Right forelimb (tissue), 1 donor: ENCODE measurements at places on chromosomes 5 and 9.
A peak's percentile ranks its signal among the peaks of the same experiment; 100 is the strongest.

DNA sequence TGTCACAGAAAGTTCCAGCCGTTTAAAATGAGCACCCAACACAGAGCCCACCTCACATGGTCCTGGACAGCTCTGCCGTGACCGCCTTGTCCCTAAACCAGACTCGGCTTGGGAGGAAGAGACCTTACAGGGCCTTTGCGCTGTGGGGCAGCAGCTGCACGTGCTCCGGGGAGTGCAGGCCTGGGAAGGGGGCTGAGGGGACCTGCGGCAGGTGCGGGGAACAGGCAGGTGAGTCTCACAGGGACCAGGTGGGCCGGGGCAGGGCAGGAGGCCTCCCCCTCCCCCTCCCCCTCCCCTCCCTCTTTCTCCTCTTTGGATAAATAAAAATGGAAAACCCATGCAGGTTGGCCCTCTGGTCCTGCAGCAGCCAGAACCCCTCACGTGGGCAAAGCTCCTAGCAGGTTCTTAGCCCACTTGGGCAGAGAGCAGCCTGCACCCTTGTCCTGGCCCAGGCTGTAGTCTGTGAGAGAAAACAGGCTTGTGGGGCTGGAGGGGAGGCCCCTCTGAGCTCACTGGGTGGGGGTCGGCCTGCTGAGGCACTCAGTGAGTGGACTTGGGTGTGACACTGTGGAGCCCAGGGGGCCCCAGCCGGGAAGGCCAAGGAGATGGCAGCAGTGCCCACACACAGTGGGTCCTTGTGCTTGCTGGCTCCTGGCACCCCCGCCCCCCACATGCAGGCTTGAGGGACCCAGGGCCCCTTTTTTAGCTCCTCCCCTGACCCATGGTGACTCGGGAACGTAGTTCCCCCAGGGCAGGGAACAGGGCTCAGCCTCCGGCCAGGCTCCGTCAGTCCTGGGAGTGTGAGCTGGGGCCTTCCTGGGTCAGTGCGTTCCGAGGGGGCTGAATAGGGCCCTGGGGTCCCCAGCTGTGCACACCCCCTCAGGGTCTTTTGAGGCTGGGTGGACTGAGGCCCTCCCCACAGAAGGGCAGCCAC, 40.0 kb upstream of the CACNA1B start:
- DNase-seq = no peak

DNA sequence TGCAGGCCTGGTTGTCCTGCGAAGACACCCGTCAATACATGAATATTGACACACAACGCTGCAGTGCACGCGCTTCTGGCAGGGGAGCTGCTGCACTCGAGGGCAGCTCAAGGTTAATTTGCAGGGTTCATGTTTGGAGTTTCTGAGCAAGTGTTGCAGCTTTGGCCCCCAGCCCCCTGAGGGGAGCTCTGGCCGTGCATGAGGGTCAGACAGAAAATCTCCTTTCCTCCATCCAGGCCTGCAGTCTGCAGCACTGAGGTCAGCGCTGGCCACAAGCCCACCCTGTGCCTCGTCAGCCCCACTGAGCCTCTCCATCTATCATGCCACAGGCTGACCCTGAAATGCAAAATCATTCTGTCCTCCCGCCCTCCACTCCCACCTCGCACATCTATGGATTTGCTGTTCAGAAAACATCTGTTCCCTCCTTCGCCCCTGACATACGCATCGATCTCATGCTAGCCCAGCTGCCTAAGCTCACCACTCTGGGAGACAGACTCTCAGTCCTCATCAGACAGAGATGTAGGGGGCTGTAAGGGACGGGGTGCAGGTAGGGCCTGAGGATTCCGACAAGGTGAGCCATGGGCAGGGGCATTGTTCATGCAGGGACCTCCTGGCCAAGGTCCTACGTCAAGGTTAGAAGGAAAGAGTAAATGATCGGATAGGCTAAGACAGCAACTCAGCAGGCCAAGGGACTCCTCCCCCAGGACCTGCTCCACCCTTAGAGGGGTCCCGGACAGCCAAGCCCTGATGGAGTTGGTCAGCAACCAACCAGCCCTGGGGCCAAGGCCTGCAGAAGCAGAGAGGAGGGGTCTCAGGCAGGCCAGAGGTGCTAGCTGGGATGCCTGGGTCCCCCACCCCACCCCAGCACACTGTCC, 125.1 kb downstream of the KCNIP1 start:
- no peak for DNase-seq

DNA sequence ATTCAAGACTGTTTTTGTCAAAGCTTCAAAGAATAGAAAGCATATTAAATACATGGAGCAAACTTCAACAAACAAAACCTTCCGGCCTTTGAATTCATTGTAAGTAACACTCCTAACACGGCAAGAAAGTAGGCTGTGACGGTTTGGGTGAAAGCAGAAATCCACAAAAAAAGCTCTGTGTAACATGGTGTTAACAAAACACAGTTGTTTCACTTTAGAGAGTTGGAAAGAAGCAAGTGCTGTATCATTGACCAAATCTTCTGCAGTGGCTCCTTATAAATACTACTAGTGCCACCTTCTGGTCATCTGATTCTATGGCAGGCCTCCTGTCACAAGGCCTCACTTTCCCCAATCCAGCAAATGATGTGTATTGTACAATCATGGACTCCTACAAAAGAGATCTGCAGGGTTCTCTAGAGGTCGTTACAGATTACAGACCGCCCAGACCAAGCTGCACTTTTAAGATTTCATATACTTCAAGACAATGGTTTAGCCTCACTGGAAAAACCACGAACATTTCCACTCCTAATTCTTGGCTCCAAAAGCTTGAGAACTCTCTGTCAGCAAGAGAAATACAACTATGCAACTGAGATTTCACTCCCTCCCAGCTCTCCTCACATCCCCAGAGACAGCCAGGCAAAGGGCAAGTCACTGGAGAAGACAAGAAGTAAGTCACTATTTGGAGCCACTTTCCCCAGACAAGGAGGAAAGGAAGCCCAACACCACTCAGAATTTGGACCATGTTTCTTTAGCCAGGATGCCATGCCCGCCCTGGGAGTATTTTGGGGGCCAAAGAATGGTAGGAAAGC, 196.2 kb downstream of the DTWD2 start:
- peak; percentile 51 for DNase-seq

GRCh38 chr5:90173299-90174030, 236.1 kb downstream of the CETN3 start:
- DNase-seq = no peak

- no peak for DNase-seq
Measured at GRCh38 chr9:136793086-136793946, 2.2 kb downstream of the TMEM141 start.

- DNase-seq = no peak
Measured at GRCh38 chr9:660227-660626, 181.3 kb upstream of the DMRT1 start.

- no peak for DNase-seq
Measured at GRCh38 chr9:78004478-78005229, 27.0 kb downstream of the GNAQ start.

DNA sequence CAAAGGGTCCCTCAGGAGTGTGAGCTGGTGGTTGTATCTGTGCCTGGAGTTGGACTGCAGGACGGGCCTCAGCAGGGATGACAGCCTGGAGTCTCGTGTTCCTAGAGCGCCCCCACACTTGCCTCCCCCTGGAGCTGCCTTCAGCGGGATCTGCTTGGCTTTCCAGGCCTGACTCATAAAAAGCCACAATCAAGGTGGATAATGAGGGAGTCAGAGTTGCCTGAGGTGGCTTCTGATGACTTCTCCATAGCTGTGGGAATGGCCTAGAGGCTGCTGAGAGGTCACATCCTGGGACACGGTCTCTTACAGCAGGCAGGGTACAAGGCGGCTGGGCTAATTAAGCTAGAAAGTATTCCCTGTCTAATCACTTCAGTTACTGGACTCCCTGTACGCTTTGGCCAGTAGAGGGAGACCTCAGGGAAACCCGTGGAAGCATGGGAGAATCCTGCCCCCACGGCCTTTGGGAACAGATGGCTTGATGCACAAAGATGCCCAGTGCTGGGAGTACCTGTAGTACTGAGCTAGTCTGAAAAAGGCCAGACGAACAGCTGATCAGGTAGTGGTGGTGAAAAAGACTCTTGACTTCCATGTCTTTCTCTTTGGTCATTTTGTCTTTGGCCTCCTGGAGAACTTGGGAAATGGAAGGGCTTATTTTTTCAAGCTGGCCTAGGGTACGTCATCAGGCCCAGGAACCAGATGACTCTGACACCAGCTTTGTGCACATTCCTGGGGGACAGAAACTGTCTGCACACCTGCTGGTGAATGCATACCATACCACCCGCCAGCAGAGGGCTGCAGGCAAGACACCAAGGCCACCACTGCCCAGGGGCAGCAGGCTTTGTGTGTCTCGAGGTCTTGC, 16.1 kb upstream of the FRRS1L start:
- no peak for DNase-seq

GRCh38 chr9:135888126-135888765, 19.1 kb downstream of the CAMSAP1 start:
- no peak for DNase-seq

GRCh38 chr5:161258438-161258837, 288.1 kb downstream of the GABRB2 start:
- DNase-seq = no peak

- DNase-seq = no peak
Measured at GRCh38 chr5:134122530-134122929, 8.0 kb downstream of the TCF7 start.

GRCh38 chr5:127993476-127993875, 90.1 kb upstream of the SLC12A2 start:
- no peak for DNase-seq

- no peak for DNase-seq
Measured at GRCh38 chr5:134552301-134552700, 26.8 kb downstream of the JADE2 start.
